Anterior cingulate cortex (tissue), 58 donors: ENCODE measurements at places on chromosomes 12 and 14.
A peak's percentile ranks its signal among the peaks of the same experiment; 100 is the strongest.

DNA sequence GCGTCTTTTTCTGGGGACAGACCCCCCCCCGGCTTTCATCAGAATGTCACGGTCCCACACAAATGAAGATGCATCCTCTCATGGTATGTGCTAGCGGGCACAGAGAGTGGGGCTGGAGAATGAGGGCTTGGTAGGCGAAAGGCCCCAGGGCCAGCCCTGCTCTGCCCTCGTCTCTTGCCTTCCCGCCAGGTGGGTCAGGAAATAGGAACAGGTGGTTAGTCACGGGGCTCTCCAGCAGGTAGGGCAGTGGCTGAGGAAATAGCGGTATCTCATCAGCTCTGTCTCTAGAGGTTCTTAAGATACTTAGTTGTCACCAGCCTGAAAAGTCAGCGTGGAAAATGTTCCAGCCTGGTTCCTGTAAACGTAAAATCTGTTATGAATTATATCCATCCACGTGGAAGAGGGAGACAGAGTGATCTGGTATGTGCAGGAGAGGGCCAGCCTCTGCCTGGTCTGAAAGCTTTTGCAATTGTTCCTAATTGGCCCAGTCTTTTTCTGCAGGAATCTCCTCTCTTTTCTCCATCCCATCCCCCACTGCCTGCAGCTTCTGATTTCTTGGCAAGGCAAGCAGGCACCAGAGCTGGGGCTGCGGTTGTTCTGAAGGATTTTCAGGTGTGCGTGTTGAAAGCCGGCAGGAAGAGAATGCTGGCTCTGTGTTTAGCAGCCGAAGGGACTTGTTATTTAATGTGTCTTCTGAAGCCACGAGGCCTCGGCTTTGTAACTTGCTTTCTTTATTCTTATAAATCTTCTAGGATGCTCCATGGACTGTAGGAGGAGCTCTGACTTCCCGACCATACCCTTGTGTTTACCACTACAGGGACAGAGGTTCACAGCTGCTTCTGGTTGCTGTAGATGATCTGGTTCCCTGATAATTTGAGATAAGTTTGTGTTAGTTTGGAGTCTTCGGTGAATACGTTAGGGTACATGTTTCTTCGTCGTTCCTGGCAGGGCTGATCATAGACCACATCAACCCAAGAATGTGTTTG lies 131.1 kb downstream of the CACNA1C start:
- no peak for DNase-seq

- no peak for DNase-seq
Measured at GRCh38 chr14:52988139-52988538, 37.3 kb upstream of the FERMT2 start.

GRCh38 chr14:88518592-88519512 lies 36.0 kb downstream of the PTPN21 start:
- no peak for DNase-seq

GRCh38 chr12:41228066-41228820 lies 40.1 kb downstream of the PDZRN4 start:
- DNase-seq: no peak

- DNase-seq: no peak
Measured at GRCh38 chr14:67738740-67739504, 37.2 kb downstream of the RDH12 start.

GRCh38 chr14:99437706-99438105 lies 43.0 kb downstream of the SETD3 start:
- no peak for DNase-seq

DNA sequence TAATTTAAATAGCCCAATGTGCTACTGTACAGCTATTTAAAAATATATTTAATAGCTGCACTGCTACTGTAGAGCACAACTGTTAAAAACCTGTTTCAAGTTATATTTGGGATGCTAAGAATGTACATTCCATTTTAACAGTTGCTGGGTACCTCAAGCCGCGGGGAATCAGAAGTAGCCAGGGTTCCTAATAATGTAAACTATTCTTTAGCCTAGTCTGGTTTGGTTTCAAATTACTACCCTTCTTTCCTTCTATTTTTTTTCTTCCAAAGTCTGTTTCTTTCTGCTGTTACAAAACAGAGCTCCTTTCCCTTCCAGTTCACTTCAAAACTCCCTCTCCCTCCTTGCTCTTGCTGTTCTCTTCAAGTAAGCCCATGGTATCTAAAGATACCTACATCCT lies 21.3 kb downstream of the SCAF11 start:
- DNase-seq: no peak

GRCh38 chr12:131204416-131205274 lies 250.9 kb downstream of the ADGRD1 start:
- DNase-seq: no peak

- no peak for DNase-seq
Measured at GRCh38 chr12:1531153-1531653, 63.2 kb downstream of the FBXL14 start.

DNA sequence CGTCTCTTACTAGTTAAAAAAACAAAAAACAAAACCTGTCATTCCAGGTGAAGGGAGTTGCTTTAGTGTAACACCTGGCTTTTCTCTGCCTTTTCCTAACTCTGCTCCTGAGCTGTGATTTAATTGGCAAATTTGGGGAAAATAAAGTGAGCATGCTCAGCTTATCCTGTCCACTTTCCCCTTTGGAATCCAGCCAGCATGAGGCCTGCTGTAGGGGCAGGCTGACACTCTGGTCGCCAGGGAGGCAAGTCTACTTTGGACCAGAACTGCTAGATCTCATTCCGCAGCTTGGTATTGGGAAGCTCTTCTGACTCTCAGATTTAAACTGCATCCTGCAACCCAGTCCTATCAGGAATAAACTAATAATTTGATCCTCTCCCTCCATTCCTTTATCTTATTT lies 30.1 kb downstream of the CDKN1B start:
- DNase-seq: no peak

GRCh38 chr12:109596418-109597244 lies 23.0 kb downstream of the MVK start:
- DNase-seq: no peak

- DNase-seq: no peak
Measured at GRCh38 chr12:27436029-27436428, 10.5 kb upstream of the SMCO2 start.

DNA sequence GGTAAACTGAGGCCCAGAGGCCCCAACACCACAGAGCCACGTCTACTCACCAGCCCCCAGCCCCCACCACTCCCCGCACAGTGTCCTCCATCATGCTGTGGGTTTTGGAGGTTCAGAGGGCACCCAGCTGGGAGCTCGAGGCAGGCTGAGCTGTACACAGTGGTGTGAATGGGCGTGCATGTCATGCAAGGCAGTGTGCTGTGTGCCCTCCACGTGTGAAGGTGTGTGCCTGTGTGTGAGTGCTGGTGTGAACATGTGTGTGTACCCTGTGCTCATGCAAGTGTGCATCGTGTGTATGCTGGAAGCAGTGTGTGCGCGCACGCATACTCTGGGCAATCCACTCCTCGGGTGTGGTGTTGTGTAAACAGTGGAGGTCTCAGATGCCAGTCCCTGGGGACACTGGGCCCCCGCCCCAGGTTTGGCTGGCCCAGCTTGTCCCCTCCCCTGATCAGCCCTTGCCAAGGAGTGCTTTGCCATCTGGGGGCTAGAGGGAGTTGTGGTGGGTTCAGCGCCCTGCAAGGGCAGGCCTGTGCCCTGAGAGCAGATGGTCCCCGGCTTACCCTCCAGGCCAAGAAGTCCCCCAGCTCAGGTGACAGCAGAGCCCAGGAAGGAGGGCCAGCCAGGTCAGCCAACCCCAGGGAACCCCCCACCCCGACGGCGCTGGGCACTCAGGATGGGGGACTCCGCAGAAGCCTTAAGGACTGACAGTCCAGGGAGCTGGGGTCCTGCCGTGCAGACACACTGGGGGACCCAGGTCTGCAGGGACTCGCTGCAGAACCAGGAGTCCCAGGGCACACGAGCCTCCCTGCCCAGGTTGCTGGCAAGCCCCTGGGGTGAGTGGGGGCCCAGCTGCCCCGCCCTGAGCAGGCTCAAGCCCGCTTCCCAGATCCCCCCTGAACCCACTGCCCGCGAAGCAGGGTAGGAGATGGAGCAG lies 23.8 kb upstream of the GPR132 start:
- no peak for DNase-seq

DNA sequence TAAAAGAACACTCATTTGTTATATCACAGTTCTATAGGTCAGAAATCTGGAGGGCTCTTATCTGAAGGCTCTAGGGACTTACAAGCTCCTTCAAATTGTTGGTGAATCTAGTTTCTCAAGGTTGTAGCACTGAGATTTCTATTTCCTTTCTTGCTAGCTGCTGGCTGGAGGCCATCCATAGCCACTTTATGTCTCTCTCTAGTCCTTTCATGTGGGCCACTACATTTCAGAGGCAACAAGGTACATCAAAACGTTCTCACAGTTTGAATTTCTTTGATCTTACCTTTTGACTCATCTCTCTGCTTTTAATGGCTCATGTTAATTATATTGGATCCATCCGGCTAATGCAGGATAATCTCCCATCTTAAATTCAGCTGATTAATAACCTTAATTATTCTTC lies 286.8 kb downstream of the DIO2 start:
- DNase-seq: no peak

- DNase-seq: no peak
Measured at GRCh38 chr12:88969127-88969526, 383.2 kb downstream of the DUSP6 start.

DNA sequence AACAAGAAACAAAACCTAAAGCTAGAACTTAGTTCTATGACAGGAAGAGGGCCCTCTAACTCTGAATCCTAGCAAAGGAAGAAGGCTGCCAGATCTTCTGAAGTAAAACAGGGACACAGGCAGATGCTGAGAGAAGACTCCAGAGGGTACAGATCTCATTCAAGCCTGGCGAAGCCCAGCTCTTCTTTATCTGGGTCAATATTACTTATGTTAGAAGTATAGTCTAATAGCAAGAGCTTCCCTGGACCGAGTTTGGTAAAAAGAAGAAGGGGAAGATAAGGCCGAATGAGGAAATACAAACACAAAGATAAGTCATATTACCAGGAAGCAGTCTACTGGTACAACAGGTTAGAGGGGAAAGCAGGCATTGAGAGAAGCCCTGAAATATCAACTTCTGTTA lies 79.9 kb upstream of the CCDC91 start:
- no peak for DNase-seq

DNA sequence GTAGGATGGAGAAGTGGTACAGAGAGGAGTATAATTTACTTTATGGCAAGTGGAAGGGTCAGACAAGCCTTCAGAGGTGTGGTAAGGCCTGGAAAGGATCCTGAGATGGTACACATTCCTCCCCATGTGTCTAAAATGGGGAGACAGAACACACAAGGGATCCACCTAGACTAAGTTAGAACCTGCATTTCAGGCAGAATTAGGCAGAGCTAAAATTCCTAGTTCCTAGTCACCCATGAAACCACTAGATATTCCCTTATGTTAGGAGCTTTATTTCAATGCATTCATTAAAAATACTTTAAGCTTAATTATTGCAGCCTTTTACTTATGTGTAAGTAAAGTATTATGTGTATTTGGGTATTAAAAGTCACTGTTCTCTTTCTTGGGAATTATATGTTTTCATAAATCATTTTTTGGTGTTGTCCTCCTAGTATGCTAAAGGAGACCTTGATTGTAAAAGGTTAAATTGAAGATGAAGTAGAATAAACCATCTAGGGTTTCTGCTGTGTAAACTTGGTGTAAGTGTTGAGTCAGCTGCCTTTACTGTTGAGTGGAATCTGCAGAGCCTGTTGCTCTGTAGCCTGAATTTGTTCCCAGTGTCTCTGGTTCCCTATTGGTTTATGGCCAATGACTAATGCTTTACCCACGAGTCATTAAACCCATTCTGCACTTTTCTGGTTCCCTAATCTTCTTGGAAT lies 423.2 kb downstream of the ATP23 start:
- no peak for DNase-seq

- no peak for DNase-seq
Measured at GRCh38 chr12:115517913-115518312, 759.6 kb downstream of the MED13L start.

DNA sequence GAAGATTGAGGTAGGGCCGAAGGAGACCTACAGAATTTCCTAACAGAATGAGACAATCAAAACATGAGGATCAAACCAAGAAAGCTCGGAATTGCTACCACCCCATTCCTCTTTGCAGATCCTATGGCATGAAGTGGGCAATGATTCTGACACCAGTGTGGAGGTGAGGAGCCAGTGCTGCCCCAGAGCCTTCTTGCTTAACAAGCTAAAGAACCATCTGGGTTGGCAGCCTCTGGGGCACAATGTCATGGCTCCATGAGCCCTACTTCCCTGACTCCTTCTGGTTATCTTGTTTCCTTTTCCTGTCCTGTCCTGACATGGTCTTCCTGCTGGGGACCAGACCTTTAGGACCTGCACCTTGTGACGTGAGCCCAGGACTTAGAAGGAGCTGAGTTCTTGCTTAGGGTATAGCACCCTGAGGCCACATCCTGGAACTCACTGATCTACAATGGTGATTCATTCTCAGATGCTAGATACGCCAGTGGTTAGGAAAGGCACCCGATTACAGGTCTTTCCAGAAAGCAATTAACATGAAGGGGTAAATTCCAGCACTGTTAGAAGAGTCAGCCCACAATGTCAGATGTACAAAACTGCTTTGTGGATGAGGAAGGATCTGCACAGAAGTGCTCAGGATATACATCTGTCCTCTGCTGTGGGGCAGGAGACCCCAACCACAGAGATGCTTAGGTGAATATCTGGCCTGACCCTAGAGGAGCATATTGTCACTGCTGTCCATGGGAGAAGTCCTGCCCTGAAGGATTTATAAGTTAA lies 324.2 kb downstream of the ZFP36L1 start:
- no peak for DNase-seq

- DNase-seq: no peak
Measured at GRCh38 chr12:108342985-108343384, 3.9 kb upstream of the CMKLR1 start.

- no peak for DNase-seq
Measured at GRCh38 chr14:92493492-92493891, 20.1 kb upstream of the RIN3 start.

- DNase-seq: no peak
Measured at GRCh38 chr12:90905691-90906370, 49.1 kb downstream of the CCER1 start.

DNA sequence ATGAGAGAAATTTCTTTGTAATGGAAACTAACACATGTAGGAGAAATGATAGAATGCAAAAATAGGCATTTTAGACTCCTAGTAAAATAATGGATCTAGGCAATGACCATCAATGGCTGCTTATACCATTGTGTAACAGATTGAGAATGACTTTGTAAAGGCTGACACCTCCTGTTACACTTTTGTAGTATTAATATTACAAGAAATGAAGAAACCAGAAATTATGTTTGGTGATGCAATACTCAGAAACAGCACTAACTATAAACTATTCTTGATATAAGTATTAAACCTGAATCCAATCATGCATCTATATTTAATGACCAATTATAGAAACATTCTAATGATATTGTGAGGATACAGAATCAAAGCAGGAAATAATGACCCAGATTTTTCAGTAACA lies 108.5 kb upstream of the CNTN1 start:
- no peak for DNase-seq

GRCh38 chr12:26080911-26081310 lies 43.9 kb downstream of the BHLHE41 start:
- no peak for DNase-seq

GRCh38 chr14:67446371-67447032 lies 34.5 kb upstream of the PLEK2 start:
- peak; percentile 39 for DNase-seq

- no peak for DNase-seq
Measured at GRCh38 chr14:93714605-93715004, 73.7 kb downstream of the PRIMA1 start.

- DNase-seq: no peak
Measured at GRCh38 chr12:111438481-111438880, 32.8 kb downstream of the SH2B3 start.
